NCI-H1092 (cell line): ENCODE measurements at places on chromosomes 6 and 20.
A peak's percentile ranks its signal among the peaks of the same experiment; 100 is the strongest.

- no peak for DNase-seq
Observed at GRCh38 chr6:57305761-57306160, 11.7 kb upstream of the PRIM2 start.

- DNase-seq, result no peak
Observed at GRCh38 chr6:11770546-11771466, 7.8 kb downstream of the ADTRP start.

GRCh38 chr6:117352466-117353081 is 73.2 kb downstream of the ROS1 start:
- DNase-seq, result no peak

GRCh38 chr20:2967841-2968240 is 75.6 kb upstream of the GNRH2 start:
- no peak for DNase-seq

DNA sequence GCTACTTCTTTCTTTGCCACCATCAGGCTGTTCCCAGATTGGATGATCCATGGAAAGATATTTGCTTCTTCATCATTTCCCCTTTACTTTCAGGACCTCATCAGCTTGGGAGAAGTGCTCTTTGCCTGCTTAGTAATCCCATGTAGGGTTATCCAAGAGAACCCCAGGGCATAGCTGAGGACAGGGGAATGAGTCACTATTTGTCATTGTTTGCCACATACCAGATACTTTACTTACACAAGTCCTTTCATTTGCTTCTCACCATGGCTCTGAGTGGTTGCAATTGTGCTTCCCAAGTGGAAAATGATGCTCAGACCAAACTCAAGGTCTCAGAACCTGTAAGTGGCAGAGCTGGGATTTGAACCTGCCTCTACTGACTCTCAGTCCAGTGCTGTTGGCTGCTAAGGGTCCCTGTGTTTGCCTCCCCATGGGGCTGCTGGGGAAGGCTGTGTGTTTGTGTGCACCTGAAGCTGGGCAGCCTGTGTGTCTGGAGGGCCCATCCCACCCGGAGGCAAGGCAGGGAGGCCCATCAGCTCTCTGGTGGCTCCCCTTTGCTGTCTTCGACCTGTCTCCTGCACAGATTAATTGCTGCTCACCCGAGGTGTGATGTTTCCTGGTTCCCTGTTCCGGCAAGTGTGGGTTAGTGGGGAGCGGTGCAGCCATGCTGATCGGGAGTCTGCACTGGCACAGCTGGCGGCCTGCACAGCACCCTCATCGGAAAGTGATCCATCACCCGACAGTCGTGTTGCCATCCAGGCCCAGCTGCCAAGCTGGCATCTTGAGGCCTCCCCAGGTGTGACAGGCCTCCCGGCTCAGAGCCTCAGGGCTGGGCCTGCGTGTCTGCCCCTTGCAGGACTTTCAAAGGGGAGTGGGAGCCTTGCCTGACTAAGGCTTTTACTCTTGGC is 228.8 kb downstream of the DHX35 start:
- DNase-seq, result no peak

DNA sequence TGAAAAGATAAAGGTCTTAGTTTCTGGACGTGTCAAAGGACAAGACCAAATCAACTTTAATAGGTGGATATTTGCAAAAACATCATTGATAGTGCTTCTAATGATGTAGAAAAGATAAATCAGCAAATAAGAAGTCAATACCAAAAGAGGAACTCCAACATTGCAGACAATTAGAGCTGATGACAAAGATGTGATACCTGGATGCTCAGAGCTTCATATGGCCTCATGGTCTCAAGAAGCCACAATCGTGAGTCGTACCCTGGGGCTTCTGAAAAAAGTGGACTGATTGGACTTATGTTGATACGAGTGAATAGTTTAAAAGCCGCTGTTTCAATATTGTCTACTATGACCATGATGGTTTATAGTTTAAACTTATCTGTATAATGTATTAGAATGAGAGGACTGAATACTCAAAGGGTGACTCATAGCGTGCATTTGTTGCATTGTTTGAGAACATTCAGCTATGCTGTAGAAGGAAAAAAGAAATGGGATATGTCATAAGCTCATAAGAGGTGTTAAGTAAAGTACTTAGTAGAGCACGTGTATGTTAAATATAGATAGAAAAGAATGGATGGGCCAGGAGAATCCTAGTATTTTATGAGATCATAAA is 54.6 kb upstream of the RIPOR2 start:
- DNase-seq, result no peak

- DNase-seq, result no peak
Observed at GRCh38 chr6:159493898-159494585, 199.0 kb downstream of the SOD2 start.

- DNase-seq, result no peak
Observed at GRCh38 chr6:39088331-39088730, 26.7 kb downstream of the SAYSD1 start.

DNA sequence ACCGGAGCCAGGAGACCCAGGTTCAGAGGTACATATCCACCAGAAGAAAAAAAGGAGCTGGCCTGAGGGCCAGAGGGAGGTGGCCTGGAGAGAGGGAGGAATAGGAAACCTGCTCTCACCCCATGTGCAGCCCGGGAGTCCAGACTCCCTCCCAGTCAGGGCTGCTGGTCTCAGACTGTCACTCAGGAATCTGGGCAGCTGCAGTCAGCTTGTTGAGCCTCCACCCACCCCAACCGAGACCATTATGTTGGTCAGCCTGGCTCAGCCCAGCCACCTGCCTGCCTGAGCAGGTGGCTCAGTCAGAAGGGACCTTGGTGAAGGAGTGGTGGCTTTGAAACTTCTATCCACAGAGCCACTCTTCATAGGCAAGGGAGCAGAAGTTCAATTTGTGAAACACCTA is 53.3 kb upstream of the EPB41L1 start:
- peak; percentile 54 for DNase-seq

GRCh38 chr6:91276315-91276714 is 689.4 kb upstream of the MAP3K7 start:
- DNase-seq, result no peak

GRCh38 chr6:112911959-112912358 is 564.8 kb downstream of the RFPL4B start:
- DNase-seq, result no peak

DNA sequence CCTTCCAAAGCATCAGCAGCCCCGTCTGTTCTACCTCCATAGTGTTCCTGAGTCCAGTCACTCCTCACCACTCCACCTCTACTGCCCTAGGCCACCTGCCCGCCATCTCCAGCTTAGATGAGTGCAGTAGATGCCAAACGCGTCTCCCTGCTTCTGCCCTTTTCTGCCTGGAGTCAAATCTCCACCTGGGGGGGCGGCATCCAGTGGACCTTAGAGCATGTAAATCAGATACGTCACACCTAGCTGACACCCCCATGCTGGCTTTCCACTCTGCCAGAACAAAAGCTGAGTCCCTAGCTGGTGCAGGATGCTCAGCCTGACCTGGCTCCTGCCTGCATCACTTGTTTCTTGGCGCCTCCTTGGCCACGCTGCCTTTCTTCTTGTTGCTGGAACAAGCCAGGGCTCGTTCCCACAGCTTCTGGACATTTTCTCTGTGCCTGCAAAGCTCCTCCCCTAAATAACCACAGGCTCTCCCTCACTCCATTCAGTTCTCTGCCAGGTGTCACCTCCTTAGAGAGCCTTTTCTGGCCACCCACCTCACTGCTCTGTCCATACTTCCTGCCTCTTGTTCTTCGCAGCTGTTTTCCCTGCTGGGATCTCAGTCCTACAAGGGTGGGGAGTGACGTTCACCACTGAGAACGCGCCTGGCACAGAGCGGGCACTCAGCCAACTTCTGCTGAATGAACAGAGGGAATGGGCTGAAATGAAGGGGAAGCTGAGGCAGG is 5.8 kb downstream of the DDR1 start:
- no peak for DNase-seq

GRCh38 chr6:32833664-32834063 is 4.9 kb downstream of the TAP2 start:
- DNase-seq, result no peak

- DNase-seq, result no peak
Observed at GRCh38 chr6:79208816-79209215, 25.7 kb downstream of the HMGN3 start.

DNA sequence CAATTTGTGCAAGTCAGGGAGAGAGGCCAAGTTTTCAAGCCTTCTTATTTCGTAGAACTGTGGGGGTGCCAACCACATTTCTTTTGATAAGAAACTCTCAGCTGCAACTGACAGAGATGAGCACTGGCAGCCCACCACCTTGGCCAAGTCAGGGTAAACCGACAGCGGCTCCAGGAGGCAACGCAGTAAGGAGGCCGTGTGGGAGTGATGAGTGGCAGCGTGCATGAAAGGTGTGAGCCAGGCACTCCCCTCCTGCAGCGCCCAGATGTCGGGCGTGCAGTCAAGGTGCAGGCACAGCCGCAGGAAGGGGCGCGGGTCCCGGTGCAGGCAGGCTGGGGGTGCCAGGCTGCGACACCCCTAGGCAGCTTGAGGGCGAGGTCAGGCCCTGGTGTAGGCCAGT is 49.2 kb upstream of the HDAC2 start:
- DNase-seq, result no peak

GRCh38 chr6:17318435-17319165 is 37.4 kb downstream of the RBM24 start:
- DNase-seq, result no peak

GRCh38 chr6:4920914-4921410 is 82.9 kb downstream of the RPP40 start:
- no peak for DNase-seq

GRCh38 chr6:54095723-54096122 is 15.5 kb upstream of the MLIP start:
- no peak for DNase-seq

GRCh38 chr6:15349379-15349778 is 103.5 kb downstream of the JARID2 start:
- no peak for DNase-seq

DNA sequence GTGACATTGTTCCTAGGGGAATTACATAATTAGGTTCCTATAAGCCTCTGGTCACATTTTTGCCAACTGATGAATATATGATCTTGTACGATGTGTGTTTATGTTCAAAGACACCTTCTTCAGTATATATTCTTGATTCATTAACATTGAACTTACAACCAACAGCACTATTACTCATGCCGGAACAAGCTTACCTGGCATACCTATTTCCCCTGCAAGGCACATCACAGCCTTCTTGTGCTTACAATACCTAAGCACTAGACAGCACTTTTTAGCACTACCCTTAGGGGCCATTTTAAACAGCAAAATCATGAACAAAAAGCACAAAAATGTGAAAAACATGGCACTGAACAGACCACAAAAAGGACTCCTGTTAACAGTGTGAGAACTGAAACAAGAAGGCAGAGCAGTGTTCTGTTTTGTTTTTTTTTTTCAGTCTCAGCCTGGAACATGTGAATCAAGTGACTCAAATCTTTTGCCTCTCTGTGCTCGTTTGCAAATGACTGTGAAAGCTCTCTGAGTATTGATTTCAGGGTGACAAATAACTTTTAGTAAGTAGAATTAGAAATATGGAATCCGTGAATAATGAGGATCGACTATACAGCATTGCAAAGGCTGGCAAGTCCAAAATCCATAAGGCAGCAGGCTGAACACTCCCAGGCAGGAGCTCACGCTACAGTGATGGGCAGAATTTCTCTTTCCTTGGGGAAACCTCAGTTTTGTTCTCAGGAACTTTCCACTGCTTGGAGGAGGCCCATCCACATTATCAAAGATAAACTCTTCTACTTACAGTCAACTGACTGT is 102.3 kb upstream of the TSHZ2 start:
- DNase-seq, result no peak

DNA sequence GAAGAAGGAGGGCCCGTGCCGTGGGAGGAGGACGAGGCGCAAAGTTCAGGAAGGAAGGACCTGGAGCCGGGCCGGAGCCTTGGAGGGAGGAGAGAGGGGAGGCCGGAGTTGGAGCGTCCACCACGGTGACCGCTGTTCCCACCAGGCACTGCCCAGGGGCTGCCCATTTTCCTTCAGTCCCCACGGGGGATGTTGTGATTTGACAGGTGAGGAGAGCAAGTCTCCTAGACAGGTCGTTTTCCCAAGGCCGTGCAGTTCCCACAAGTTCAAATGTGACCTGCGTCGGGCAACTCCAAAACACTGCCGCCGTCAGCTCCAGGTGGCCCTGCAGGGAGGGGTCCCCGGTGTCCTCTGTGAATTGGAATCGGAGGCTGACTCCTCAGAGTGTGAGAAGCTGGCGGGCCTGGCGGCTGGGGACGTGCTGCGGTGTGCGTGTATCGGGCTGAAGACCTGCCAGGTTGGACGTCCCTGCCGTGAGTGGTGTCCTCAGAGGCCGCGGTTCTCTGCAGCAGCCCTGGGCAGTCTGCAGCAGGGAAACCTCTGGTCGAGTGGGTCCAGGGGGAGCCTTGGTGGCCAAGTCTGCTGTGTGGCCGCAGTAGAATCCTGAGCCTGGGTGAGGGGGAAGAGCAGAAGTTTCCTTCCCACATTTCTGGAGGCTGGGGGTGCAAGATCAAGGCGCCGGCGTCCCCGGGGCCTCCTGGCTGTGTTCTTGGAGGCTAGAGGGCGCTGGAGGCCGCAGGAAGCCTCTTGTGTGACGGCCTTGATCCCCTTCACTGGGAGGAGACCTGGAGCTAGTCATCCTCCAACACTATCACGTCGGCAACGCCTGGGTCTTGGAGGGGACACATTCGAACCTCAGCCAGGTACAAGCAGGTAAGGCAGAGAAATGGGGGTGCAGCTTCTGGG is 115.1 kb upstream of the FRMD1 start:
- no peak for DNase-seq

- DNase-seq, result no peak
Observed at GRCh38 chr6:151716526-151716932, 91.0 kb upstream of the ESR1 start.

DNA sequence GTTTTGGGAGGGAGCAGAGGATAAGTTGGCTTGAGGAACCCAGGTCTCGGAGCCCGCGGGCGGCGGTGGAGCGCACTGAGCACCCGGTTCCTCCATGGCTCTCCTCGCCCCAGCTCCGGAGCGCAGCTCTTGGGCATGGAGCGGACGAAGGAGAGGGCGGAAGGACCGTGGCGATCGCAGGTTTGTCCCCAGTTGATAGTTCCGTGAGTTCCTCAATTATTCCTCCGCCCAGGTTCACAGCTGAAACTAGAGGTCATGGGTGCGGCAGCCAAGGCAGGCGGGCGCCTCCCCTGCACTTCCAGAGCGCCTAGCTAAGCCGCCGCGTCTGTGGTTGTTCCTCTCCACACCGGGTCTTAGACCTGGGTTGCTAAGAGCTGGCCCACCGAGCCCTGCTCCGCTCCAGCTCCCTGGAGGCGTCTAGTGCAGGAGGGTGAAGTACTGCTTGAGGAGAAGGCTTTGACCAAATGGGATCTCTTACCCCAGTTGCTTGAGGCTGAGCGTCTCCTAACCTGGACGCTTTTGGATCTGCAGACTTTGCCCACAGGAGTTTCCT is at the start of gene HTR1B:
Gene HTR1B (minus strand): TSS at position 184 of the 553 bp plus-strand sequence. CDS start 88 bp downstream, at position 96.
- no peak for DNase-seq

DNA sequence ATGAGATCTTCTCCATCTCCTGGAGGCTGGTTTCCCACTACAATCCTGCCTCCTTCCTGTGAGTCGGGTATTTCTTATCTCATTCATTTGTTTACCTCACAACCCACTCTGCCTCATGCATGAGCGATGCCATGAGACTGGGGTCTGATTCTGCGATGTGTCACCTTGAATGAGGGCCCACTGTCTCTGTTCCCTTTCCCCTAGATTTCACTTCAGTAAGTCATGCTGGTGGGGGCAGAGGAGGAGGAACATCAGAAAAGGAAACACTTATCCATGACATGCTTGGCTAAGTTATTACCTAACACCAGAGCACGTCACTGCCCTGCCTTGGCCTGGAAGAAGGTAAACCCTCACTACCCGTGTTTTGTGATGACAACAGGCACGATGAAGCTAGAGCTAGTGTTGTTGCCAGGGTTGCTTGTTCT is 337.4 kb upstream of the PRDM1 start:
- no peak for DNase-seq

GRCh38 chr6:90146921-90147649 is 149.6 kb downstream of the BACH2 start:
- no peak for DNase-seq

GRCh38 chr20:25553819-25554296 is 31.5 kb downstream of the NINL start:
- peak; percentile 43 for DNase-seq
